KG1 (cell line): ENCODE measurements at places on chromosomes 5 and 9.

DNA sequence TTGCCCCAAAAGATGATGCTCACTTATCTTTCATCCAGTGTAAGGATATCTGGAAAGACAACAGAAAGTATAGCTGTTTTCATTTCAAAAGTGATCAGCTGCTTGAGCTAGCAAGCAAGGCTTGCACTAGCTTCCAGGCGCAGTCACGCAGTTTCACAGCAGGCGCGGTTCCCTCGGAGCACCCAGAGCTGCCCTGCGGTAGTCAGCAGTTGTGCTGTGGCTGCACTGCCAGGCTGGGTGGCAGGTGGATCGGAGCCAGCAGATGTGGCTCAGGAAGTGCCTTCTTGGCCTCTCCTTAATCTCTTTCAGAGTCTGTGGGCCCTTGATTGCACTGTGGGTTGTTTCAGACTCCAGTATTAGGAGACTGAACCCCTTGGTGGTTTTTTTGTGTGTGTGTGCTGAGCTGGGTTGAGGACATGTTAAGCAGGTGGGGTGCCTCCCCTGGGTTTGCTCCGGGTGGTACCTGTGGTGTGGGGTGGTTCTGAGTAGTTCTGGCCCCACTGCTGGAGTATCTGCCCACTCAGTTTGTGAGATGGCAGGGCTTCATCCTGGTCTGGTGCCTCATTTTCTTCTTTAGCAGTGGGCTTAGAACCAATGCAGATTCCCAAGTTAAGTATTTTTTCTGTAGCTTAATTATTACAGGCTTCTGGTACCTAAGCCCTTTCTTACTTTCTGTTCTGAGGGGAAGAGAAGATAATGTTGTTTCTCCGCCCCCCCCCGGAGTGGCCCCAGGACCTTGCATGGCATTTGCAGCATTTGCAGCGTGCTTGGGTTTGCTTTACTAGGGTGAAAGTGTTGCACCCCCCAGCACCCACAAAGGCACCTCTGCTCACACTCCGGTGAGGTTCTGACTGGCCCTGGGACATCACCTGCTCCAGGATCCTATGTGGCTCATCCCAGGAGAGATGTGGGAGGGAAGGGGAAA, 16.4 kb downstream of the TENT4A start:
- no peak for DNase-seq

DNA sequence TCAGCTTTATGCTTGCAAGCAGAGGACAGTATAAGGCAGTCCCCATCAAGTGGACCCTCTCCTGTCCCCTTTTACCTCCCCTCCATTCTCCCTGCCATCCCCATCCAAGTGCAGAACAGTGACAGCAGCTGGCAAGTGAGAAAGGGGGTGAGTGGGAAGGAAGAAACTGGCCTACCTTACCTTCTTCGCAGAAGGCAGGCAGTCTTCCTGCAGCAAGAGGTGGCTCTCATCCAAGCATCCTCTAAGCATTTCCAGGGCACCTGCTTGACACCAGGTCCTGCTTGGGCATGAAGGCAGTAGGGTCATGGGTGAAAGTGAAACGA, 77.3 kb upstream of the SH3PXD2B start:
- DNase-seq, result no peak

GRCh38 chr5:153084511-153084910, 406.0 kb upstream of the GRIA1 start:
- DNase-seq, result no peak

GRCh38 chr9:109828254-109828653, 48.3 kb downstream of the PALM2AKAP2 start:
- DNase-seq, result no peak

GRCh38 chr5:132480042-132480441, 10.5 kb downstream of the IRF1 start:
- DNase-seq, result no peak

DNA sequence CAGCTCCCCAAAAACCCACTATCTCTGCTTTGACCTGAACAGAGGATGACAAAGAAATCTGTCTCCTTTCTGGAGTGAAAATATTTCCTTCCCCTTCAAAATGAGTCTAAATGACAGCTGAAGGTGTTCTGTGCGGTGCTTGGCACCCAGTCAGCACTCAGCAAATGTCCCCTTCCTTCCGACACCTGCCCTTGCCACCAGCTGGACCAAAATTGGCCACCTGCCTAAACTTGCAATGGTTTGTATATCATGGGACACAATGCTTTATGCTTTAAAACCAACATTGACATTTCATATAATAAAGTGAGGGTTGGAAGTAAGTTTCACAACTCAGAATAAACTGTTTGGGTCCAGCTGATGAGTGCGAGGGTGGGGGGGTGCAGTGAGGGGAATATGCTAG, 7.5 kb upstream of the TTC1 start:
- DNase-seq, result no peak

- no peak for DNase-seq
Measured at GRCh38 chr5:35066260-35066795, 18.6 kb upstream of the AGXT2 start.
